Natural killer cell treated with Interleukin-12 subunit alpha and Interleukin-12 subunit beta and Interleukin-15 and Interleukin-18, amount 100 ng/mL, for 72 hours (primary cell): ENCODE measurements at places on chromosomes 2 and 18.

- DNase-seq: no peak
Observed at GRCh38 chr2:137886083-137886831, 78.0 kb upstream of the HNMT start.

- no peak for DNase-seq
Observed at GRCh38 chr2:214482728-214483127, 71.9 kb downstream of the VWC2L start.

GRCh38 chr2:13195270-13195669, 478.5 kb downstream of the TRIB2 start:
- no peak for DNase-seq

DNA sequence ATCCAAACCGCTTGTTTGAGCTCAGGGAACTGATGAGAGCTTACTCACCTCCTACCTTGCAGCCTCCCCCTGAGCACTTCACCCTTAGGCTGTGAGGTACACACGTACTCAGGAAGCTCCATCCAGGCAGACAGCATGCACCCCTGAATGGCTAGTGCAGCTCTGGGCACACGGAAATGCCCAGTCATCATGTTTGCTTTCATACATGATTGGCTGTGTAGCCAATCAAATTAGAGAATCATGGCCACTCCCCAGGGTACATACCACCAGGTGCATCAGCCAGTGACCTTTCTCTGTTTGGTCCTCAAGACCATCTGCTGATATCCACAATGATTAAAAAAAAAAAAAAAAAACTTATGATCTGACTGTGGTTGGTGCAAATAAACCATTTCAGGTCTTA, 42.1 kb downstream of the RNF152 start:
- no peak for DNase-seq

- no peak for DNase-seq
Observed at GRCh38 chr2:214019973-214020345, 390.9 kb upstream of the VWC2L start.

DNA sequence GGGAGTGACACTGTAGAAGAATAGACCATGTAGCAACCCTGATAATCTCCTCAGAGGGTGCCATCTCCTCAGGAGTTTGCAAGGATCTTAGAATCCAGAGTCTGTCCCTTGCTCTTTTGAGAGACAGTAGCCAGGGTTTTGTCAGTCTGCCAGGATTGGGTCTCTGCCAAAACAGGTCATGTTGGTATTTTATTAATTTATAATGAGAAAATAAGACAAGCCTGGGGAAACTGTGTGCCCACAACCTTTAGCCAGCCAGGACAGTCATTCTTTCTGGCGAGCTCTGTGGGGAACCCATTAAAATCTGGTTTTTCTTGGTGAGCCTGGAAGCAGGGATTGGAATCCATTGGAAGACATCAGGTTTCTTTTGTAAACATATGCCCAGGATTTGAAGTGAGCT, 78.6 kb downstream of the PTPRM start:
- no peak for DNase-seq
